Cerebellar nuclear complex (tissue), 1 donor: ENCODE measurements at places on chromosomes 16 and 17.
A peak's percentile ranks its signal among the peaks of the same experiment; 100 is the strongest.

- DNase-seq = no peak
Observed at GRCh38 chr16:25896411-25896810, 204.7 kb downstream of the HS3ST4 start.

GRCh38 chr16:4327386-4328045 is 11.6 kb downstream of the GLIS2 start:
- no peak for DNase-seq

DNA sequence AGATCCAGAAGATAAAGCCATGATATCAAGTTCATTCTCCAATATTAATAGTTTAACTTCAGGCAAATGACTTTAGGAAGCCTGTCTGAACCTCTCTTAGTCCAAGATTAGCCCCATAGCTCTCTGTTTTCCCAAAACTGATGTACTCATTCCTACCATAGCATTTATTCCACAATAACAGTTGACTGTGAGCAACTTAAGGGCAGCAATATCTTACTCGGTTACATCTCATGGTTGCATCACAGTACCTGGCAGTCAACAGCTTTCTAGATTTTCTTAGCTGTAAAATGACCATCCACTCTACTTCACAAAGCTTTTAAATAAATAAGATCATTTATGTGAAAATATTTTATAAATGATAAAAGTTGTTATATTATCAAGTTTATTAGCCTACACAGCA is 58.2 kb upstream of the STAC2 start:
- DNase-seq = no peak

- DNase-seq = no peak
Observed at GRCh38 chr17:78323826-78324390, 36.0 kb downstream of the SOCS3 start.

DNA sequence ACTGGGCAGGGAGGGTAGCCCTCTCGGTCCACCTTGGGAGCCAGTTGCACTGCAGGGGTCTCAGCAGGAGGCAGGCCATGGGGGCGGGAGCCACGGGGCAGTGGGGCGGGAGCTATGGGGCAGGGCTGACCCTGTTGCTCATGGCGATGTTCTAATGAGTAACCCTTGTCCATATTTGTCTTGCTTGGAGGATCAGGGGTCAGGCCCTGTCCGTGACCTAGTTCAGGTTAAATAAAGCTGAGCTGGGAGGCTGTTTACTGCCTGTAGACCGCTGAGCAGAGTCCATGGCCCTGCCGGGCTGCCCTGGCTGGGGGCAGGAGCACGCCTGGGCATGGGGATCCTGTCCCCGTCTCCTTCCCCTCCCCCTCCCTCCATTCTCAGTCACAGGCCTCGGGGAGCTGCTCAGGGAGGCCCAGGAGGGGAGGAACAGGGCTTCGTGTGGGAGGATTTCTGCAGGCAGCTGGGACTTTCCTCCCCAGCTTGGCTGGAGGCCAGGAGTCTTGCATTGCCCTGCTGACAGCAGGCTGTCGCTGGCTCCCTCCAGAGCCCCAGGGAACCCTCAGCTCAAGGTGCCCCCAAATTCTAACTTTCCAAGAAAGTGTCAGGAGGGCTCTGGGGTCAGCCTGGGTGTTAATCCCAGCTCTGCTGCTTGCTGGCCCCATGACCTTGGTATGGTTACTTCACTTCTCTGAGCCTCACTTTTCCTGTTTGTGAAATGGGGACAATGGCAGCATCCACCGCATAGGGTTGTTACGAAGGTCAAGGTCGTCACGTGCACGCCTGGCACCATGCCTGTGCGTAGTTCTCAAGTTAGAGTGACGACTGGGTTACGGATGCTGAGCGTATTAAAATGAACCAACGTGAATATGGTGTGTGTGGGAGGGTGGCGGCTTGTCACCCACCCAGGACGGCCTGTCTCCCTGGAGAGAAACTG is 6.1 kb upstream of the SERPINF2 start:
- DNase-seq = no peak

GRCh38 chr16:18932243-18932987 is 6.2 kb upstream of the SMG1 start:
- DNase-seq = peak; percentile 90

DNA sequence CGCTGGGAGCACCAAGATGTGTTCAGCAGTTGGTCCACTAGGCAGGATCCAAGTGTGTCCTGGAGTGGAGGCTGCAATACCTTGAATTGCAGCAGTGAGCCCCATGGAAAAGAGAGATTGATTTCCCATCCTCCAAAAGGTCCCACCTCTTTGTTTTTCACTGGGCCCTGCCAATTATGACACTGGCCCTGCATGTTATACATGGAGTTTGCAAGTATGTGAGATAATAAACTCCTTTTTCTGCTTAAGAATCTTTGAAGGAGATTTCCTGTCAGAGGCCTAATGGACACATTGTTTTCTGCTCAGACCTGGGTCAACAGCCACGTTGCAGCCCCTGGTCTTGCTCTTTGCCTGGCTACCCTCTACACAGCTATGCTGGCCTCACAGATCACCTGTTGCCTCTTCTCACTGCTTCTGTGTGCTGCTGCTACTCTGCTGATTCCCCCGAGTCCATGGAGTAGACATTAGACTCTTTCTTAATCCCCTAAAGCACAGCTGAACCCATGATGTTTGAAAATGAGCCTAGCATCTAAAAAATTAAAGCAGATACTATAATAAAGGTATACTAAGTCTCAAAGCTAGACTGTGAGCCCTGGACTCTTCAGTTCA is 341.9 kb upstream of the CDH11 start:
- no peak for DNase-seq
